Omental fat pad (tissue), 4 donors: ENCODE measurements at places on chromosomes 1 and 21.

GRCh38 chr1:95073446-95073845 is 695 bp upstream of the ALG14 start:
- no peak for DNase-seq

- no peak for DNase-seq
These were observed 25.7 kb downstream of the EPHA10 start for GRCh38 chr1:37739222-37739621.

DNA sequence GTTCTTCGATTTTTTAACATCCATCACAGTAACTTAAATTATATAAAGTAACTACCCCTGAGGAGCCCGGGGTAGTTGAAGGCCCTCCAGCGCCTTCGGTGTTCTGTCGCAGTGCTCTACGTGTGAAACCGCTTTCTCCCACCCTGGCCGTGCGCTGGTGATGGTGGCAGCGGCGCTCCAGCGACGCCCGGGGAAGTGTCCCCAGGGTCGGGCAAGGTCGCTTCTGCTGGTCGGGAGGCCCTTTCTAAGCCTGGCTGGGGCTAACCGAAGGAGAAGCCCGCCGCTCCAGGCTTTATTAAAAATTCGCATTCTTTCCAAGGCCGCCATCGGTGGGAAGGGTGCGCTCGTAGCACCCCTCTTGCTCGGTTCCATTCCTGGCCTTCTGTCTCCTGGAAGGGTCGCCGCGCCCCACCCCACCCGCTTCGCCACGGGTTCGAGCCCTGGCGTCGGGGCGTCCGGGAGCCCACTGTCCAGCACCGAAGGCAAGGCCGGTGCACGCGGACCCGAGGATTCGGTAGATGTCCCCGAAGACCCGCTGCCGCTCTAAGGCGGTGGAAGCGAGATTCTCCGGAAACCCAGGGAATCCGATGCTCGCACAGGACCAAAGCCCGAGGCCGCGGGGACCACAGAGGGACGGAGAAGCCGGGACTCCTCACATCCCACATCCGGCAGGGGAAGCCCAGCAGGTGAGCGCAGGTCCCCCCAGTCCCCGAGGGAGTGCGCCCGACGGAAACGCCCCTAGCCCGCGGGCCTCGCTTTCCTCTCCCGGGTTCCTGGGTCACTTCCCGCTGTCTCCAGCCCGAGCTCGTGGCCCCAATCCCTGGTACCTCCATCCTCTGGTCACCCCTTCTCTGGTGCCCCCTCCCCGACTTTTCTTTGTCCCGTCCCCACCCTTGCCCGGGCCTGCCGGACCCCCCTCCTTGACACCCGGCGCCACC is 685 bp upstream of the RIPPLY3 start:
- no peak for DNase-seq

DNA sequence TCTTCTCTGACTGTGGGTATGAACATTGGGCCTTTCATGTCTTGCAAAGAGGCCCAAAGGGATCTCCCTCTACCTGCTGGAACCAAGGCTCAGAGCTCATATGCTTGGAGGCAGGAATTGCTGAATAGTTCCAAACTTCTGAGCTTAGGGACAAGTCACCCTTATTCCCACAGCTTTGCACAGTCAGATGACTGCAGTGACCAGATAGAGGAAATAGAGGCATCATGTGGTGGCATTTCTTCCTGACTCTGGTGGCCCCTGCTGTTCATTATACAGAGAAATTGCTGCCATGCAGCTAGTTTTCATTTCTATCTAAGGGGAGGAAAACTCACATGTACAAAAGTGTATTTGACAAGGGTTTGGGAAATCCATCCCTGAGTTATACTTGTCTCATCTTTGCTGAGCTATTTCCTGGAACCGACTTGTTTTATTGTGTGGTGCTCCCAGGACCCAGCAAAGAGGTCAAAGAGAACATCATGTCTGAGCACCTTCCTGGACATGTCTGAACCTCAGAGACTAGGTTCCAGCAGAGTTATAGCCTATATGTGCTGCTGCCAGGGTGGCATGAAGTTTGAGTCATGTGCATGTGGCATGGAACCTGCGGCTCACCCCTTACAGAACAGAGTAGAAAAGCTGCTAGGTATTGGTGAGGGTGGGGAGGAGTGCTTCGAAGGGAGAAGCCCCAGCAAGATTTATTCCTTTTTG is 131.2 kb downstream of the PIK3R3 start:
- DNase-seq, result no peak

- no peak for DNase-seq
These were observed 855 bp upstream of the IVNS1ABP start for GRCh38 chr1:185317886-185318310.
